Activated CD4-positive, CD25-positive, alpha-beta regulatory T cell treated with anti-CD3 and anti-CD28 coated beads, Interleukin-2, amount 50 U/mL, for 72 hours (primary cell): ENCODE measurements at places on chromosomes 1 and 21.

DNA sequence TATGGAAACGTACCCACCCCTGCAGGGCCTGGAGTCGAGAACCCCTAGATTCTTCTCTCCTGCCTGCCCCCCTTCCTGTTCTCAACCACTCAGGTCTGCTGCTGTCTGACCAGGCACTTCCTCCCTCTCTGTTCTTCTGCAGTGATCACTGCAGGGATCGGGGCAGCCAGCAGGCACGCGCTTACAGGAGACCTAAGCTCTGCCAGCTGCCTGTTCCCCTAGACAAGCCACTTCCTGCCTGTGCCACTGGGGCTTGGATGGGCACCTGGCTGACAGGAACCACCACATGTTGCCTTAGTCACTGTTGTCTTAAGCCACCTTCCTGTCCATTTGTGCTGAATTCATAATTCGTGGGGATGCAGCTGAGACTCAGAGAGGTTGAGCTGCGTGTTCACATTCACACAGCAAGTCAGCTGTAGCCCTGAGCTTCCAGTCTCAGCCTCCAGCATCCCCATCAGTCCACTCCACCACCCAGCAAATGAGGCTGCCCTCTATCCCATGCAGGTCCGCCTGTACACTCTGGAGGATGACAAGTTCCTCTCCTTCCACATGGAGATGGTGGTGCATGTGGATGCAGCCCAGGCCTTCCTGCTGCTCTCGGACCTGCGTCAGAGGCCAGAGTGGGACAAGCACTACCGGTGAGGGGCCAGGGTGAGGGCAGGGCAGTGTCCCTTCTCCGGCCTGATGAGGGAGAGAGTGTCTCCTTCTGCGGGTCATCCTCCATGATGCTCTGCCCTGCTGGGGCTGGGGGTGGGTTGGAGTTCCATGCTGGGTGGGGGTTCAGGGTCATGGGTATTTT is 18.6 kb downstream of the FAM151A start:
- no peak for DNase-seq

- DNase-seq, result no peak
Measured at GRCh38 chr21:31622397-31622796, 37.1 kb upstream of the SOD1 start.

GRCh38 chr1:184598403-184599193 is 156.1 kb downstream of the EDEM3 start:
- DNase-seq, result no peak

- no peak for DNase-seq
Measured at GRCh38 chr1:67401443-67401842, 28.8 kb downstream of the SERBP1 start.

GRCh38 chr1:119012383-119012782 is 24.2 kb upstream of the TBX15 start:
- DNase-seq, result no peak

- DNase-seq, result no peak
Measured at GRCh38 chr1:209319057-209319432, 264.5 kb upstream of the CAMK1G start.

DNA sequence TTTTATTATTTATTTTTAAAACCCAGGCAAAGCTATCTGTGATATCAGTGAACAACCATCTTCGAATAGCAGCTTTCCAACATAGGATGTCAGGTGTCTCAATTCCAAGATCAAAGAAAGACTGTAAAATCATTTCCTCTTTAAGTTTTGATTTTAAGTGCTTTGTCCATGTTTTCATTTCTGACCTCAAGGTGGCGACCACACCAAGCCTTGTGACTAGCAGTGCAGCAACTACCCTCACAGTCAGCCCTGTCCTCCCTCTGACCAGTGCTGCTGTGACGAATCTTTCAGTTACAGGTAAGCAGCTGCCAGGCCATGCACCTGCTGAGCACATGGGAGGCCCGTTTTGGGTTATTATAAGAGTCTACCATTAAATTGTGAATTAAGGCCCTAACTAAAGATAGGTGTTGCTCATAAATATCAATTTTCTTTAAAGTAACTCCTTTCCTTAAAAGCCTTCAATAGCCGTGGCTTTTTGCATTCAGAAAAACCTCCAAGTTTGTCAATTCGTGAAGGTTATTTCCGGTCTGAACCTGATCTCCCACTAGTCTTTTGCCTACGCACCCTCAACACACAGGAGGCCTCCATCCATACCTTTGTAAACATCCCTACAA is 117.0 kb downstream of the CD247 start:
- DNase-seq, result no peak

DNA sequence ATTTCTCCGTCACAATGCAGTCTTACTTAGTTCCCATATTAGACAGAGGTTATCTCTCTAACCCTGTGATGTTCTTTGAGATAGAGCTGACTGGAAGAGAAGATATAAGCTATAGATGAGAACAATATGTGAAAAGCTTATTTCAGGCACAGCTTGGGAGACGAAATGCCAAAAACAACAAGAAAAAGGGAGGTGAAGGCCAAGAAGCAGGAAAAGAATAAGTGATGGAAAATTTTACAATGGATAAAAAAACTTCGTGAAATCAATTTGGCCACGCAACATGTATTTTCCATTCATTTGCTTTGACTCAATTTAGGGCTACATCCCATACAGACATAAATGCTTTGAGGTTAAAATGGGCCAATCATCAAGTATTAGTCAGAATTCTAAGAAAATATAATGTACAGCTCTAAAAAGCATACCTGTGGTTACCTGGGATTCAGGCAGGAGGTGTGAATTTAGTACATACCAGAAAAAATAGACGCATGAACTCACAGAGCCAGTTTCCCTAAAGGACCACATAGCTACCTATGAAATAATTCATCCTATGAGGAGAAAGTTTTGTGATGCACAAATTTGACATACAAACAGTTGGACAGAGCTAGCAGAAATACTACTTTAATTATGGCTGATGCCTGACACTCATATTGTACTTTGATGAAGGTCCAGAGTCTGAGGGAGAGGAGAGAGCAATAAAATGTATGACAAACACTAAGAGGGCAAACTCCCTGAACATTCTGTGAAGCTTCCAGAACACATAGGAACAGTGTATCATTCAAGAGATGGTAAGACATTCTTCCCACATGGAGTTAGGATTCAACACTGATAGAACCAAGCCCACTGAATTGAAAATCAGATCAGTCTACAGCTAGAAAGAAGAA is 12.1 kb downstream of the RGS1 start:
- DNase-seq, result no peak

- no peak for DNase-seq
Measured at GRCh38 chr1:214155987-214156625, 124.9 kb upstream of the SMYD2 start.

- DNase-seq, result no peak
Measured at GRCh38 chr1:51877434-51878307, 856 bp downstream of the NRDC start.

DNA sequence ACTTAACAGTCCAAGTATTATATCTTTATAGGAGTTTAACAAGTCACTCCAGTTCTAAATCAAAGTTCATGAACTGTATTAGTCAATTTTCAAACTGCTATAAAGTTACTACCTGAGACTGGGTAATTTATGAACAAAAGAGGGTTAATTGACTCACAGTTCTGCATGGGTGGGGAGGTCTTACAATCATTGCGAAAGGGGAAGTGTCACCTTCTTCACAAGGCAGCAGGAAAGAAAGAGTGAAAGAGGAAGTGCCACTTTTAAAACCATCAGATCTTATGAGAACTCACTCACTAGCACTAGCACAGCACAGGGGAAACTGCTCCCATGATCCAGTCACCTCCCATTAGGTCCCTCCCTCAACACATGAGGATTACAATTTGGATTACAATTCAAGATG is 70.0 kb downstream of the CLCA4 start:
- DNase-seq, result no peak

GRCh38 chr1:64499966-64500365 is 30.0 kb downstream of the CACHD1 start:
- no peak for DNase-seq

DNA sequence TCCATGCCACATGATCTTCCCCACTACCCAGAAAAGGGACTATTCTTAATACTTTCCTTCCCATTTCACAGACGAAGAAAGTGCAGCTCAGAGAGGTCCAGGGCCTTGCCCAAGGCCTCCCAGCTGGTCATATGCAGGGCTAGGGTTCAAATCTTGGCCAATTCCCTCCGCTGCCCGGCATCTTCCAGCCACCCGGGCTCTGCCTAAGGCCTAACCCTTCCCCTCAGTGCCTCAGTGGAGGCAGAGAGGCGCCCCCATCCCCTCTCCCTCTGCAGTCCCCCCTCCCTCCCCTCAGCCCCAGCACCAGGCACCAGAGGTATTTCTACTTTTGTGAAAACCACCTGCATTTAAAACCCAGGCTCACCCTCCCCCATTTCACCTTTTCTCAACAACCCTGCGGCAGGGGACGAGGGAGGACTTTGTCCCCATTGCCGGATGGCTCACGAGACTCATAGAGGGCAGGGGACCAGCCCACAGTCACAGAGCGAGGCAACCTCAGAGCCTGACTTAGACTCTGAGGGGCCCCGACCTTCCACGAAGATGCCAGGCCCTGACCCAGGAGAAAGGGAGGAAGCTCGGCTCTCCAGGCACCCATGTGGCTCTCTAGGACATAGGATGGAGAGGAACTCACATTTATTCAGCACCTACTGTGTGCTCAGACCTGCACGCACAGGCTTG is 12.3 kb downstream of the LAPTM5 start:
- no peak for DNase-seq

- no peak for DNase-seq
Measured at GRCh38 chr1:227072991-227073390, 132.9 kb downstream of the COQ8A start.

DNA sequence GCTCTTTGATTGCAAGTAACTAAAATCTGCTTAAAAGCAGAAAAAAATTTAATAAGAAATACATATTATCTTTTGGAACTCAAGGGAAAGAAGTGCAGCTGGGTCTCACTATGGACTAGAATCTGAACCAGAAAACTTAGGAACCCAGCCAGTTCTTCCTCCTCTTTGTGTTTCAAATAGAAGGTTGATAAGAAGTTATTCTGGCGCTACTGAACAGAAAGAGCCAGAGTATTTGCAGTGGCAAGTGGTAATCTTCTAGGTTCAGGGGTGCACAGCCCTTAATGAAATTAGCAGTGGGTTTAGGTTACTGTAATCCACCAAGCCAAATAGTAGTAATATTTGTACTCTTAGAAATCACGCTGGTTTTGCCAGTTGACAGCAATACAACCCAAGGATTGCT is 28.5 kb downstream of the BTBD8 start:
- no peak for DNase-seq

DNA sequence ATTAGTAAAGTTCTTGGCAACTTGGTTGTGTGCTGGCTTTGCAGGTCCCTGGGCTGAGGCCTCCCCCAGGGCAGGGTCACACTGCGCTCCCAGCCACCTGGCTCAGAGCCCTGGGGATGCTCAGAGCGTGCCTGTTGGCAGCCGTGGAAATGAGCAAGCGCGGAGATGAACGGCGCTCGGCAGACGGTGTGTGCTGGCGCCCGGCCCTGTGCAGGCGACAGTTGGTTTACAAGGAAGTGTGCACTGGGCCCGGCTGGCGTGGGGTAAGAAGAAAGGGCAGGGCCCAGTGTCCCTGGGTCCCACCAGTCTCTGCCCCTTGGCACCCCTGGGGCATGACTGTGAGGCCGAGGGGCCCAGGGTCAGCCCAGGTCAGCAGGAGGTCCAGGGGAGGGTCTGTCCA is 25.7 kb upstream of the PEX10 start:
- no peak for DNase-seq

DNA sequence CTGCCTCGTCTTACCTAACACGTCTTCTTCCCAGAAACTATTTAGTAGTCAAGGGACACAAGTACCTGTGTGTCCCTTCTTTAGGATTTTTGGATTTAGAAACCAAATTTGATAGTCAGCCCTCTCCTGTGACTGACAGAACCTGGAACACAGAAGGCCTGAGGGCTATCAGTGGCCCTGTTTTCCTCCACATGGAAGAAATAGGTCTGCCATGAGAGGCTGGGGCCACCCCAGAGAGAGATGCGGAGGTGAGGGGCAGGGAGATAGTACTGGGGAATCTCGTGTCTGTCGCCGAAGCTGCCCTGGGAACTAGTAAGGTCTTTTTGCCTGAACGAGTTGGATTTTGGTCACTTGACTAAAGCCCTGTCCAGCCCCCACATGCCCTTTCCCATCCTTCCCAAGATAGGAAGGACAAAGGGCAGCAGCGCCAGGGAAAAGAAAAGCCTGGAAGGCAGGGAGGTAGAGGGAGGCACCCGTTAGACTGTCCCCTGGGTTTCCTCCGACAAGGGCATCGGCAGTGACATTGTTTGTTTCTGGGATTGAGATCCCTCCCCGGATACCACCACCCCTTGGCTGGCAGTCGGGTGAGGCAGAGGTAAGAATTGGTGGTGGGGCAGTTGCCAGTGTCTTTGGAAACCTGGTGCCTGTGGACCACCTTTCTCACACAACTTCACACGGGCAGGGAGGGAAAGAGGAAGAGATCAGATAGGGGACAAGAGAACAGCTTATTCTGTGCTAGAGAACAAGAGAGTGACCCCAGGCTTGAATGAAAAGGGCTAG is 19.8 kb downstream of the SMIM12 start:
- no peak for DNase-seq

DNA sequence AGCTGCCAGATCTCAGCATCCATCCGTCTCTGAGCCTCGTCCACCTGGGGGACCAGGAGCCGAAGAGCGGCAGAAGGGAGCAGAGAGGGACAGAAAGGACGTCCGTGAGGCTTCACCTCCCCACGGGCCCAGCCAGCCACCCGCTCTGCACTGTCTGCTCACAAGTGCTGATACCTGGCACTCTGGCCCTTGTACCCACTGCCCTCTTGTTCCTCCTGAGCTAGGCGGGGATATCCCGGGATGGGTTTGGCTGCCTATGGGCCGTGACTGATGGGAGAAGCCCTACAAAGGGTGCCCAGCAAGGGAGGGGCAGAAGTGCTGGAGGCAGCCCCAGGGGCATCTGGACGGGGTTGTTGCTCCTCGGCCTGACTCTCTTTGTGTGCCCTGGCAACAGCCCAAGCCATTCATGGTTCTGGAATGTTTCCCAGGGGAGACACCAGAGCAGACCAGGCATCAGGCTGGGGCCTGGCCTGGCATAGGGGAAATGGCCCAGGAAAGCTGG is 57.6 kb downstream of the LDLRAD2 start:
- no peak for DNase-seq

GRCh38 chr1:52662645-52663313 is 29.8 kb downstream of the SHISAL2A start:
- DNase-seq, result no peak

DNA sequence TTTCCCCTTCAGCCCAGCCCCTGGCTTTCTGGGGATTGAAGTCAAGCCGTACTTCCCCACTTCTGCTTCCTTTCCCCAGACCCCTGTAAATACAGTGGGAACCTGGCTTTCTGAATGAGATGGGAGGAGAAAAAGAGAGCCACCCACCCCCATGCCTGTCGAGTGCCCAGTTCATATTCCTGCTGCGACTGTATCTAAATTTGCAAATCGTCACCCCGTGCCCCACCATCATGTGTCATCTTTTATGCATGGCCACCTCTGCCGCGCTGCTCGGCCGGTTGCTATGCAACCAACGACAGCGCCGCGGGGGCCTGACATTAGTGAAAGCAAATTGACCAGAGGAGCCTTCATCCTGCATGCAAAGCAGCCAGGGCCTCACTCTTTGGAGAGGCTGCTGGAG is 143.0 kb downstream of the ELAVL4 start:
- no peak for DNase-seq

DNA sequence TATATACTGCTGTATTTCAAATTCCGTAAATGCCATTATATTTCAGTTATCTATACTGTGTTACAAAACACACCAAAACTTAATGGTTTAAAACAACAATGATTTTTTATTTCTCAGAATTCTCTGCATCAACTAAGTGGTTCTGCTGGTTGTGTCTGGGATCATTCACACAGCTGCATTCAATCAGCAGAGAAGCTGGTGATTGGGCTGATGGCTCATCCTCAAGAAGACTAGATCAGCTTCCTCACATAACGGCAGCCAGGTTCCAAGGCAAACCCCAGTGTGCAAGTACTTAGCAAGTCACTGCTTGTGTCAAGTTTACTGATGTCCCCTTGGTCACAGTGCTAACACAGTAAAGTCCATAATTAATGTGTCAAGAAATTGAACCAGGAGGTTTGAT is 86.3 kb upstream of the VANGL1 start:
- no peak for DNase-seq
